ENCODE measurements at places on chromosomes 12 and 14.

GRCh38 chr12:4975574-4975973 lies 65.9 kb downstream of the KCNA1 start:
- DNase-seq = no peak

- no peak for DNase-seq
Measured at GRCh38 chr12:2190085-2190484, 137.3 kb downstream of the CACNA1C start.

- no peak for DNase-seq
Measured at GRCh38 chr12:46127656-46128055, 137.3 kb upstream of the SCAF11 start.

DNA sequence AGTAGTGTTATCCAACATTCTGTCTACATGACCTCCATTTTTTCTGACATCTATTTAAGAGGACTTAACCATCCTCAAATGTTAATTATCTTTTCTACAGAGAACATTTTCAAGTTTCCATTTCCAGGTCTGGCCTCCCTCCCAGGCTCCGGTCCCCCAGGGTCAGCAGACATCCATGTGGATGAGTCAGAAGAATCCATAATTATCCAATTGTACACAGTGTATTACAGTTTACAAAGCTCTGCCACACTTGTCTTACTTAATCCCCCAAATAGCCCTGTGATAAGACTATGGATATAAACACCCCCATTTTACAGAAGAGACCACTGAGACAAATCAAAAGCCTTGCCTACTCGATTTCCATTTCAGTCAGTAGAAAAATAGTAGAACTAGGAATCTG lies 65.0 kb downstream of the SLC8A3 start:
- DNase-seq = no peak

DNA sequence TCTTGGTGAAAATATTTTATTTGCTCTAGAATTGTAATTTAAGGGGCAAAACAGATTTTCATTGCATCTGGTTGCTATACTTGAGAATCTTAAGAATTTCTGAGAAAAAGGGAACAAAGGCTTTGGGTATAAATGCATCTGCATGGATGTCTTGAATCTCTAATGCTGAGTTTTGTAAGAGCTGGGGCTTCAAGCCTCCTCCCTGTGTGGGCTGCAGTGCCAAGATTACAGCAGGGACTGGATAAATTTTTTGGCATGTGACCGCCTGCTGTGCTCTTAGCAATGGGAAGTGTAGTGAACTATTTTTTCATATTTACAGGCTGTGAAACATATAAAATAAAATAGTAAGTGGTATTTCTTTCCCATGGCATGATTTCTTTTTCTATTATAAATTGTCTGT lies 70.0 kb downstream of the SLC38A6 start:
- DNase-seq = no peak

DNA sequence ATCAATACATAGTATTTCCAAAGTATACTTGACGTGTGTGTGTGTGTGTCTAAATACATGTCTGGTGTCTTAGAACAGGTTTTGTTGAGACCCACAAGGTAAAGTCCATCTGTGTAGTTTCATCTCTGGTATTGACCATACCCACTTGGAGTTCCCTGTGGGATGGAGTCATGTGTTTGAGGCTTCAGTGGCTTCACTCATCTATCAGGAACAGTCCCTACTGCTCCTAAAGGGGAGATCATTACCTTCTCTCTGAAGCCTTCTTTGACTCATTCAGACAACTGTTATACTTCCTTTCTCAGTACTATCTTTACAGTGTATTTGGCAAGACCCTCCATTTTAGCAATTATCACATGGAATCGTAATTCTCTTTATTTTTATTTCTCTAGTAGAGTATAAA lies 14.2 kb downstream of the RAB21 start:
- DNase-seq = no peak

GRCh38 chr12:31393004-31393550 lies 67.1 kb upstream of the SINHCAF start:
- no peak for DNase-seq

GRCh38 chr12:94122591-94122990 lies 25.8 kb upstream of the PLXNC1 start:
- DNase-seq = no peak

DNA sequence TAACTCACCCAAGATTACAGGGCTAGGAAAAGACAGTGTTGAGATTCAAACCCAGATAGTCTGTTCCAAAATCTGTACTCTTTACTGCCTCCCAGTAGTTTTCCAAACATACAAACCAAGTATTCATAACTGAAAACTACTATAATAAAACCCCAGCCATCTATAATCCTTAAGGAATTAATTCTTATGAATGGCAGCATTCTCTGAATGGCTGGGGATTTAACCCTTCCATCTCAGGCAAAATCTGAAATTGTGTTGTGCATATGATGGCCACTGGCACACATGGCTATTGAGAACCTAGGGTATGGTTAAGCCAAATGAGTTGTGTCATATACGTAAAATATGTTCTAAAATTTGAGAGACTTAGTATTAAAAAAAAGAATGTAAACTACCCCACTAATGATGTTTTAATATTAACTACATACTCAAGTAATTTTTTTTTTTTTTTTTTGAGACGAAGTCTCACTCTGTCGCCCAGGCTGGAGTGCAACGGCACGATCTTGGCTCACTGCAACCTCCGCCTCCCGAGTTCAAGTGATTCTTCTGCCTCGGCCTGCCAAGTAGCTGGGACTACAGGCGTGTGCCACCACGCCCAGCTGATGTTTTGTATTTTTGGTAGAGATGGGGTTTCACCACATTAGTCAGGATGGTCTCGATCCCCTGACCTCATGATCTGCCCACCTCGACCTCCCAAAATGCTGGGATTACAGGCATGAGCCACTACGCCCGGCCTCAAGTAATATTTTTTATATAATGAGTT lies 16.7 kb downstream of the PPP1R13B start:
- DNase-seq = no peak

All from dermis blood vessel endothelial cell (primary cell).